ENCODE measurements at places on chromosomes 2 and 18.
A peak's percentile ranks its signal among the peaks of the same experiment; 100 is the strongest.

DNA sequence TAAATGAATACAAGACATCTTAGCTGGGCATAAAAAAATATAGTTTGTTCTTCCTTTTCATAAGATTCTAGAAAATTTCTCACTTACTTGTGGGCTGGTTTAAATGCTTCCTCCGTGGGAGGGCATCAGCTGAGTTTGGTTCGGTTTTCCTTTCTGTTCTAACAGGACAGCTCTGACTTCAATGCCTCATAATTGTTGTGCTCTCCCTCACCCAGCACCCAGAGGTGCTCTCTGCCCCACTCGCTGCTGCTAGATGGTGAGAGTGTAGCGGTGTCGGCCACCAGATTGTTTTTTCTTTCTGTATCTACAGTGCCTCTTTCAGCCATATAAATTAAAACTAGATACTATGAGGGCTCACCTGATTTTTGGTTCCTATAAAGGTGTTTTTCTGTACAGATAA is 407.2 kb upstream of the CDH7 start:
- DNase-seq, result no peak

DNA sequence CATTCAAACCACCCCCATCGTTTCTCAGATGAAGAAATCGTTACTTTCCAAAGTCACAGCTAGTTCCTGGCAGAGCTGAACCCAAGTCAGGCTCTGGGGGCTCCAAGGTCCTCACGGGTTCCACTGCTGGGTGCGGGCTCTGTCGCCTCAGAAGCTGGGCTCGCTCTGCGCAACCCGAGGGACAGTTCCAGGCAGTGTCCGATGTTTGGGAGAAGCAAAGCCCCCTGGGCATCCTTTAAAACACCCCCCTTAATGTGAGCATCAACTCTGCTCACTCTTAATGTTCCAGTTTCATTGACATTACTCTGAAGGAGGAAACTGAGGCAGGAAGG is 796 bp downstream of the AOX1 start:
- DNase-seq, result no peak

DNA sequence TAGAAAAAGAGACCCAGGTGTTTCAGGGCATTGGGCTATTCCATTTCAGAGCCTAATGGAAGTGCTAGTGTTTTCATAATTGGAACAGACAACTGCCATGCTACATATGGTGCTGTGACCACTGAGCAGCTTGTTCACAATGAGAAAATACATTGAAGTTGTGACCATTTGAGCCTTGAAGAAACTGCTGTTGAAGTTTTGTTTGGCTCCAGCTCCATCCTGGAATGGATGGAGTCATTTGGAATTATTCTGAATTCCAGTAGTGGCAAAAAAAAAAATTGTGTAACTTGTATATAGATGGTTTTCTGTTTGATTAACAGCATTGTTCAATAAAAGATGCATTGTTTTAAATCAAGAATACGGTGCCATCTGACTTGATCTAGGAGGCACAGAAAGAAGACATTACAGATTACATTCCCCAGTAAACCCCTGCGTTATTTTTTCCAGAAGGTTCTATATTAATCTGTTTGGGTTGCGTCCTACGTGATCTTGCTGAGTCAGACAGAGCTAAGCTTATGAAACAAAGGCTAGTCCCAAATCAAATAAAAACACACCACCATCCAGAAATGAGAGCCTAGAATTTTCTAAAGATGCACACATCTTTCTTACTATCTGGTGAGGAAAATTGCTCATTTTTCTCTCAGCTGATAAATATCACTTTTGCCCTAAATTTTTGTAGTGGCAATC is 19.2 kb downstream of the FMNL2 start:
- DNase-seq, result no peak

- DNase-seq, result peak; percentile 67
Measured at GRCh38 chr2:150526006-150526405, 38.5 kb upstream of the RND3 start.

DNA sequence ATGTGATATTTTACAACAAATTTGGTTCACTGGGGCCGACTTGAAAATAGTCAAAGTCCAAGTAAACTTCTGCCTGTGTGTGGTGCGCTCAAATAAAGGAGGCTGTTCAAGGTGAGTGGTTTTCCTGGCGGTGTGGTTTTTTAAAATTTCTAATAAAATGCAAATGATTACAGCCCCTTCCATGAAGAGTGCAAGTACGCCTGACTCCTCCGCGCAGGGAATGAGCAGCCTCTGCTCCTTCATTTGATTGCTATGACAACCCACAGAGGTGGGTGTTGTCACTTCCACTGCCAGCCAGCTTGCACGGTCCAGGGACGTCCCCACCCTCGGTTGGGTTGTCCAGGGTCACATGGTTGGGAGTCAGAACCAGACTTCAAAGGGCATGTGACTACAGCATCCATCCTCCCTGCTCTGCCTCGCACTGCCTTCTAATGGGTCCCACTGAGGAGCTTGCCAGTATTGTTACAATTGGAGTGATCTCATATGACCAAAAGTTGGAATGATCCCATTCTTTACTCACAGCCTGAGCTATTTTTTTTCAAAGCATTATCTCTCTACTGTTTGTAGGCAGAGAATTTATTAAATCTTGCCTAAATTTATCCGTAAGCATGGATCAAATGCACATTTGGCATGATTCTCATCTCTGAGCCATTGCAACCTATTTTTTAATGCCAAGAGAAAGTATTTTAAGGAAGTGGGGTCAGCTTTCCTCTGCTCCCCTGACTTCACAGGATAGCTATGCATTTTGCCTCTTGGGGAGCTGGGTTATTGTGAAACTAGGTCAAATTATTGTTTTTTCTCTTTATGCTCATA is 121.3 kb downstream of the AGAP1 start:
- no peak for DNase-seq

DNA sequence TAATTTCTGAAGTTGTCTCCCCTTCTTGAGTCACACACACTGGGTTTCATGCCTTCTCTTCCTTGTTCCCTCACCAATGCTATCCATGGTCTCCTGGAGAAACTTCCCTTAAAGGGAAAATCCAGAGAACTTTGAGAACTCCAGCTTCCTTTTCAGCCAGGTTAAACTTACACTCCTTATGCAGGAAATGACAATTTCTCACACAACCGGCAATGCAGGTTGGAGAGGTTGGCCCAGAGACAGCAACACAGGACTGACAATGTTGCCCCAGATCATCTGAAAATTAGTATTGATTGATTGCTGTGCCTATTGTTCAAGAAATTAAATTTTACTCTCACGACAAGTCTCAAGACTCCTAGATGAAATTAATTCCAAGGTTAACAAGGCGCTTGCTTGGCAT is 292.2 kb downstream of the NYAP2 start:
- no peak for DNase-seq

GRCh38 chr2:102604769-102605168 is 14.6 kb upstream of the SLC9A2 start:
- no peak for DNase-seq

DNA sequence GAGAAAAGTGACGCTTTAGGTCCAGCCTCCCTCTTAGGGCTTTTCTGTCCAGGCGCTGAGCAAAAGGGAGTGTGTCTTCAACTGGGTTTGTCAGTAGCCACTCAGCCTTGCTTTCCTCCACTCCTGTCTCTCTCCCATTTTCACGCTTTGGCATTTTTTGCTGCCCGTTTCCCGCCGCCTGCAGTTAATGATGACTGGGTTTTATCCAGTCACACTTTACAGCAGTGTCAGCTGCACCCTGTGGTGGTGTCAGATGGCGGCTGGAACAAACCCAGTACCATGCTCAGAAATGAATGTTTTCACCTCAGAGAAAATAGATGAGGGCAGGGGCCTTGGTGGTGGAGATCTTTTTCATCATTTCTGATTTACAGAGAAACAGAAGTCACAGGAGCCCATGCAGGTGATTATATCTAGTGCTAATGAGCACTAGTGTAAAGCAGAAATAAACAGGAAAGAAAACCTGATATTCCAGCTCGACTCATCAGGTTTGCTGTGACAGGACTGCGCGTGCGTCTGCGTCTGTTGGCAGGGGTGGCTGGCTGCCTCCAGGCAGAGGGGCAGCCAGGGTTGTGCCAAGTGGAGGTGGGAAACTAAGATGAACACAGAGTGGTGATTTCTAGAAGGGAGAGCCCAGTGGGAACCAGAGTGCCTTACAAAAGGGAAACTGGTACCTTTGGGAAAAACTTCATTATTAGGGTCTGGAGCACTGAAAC is 139.9 kb downstream of the TANC1 start:
- DNase-seq, result no peak

GRCh38 chr2:406231-406630 is 118.3 kb upstream of the ALKAL2 start:
- no peak for DNase-seq

DNA sequence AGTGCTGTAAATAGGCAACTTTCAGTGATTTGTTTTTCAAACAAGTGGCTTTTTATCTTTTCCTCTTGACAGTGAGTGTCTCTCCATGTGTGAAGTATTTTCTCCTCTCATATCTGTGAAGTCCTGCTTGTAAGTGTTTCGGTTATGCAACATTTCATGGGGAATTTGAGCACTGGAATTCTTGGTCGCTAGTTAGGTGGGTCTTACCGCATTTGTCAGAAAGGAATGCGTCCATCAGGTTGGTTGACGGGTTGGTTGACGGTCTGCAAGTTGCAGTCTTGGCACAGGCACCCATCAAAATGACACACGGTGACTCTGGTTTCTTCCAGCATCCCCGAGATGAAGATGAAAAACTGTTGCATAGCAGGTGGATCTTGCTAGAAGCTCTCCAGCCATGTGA is 109.8 kb downstream of the AGAP1 start:
- no peak for DNase-seq

DNA sequence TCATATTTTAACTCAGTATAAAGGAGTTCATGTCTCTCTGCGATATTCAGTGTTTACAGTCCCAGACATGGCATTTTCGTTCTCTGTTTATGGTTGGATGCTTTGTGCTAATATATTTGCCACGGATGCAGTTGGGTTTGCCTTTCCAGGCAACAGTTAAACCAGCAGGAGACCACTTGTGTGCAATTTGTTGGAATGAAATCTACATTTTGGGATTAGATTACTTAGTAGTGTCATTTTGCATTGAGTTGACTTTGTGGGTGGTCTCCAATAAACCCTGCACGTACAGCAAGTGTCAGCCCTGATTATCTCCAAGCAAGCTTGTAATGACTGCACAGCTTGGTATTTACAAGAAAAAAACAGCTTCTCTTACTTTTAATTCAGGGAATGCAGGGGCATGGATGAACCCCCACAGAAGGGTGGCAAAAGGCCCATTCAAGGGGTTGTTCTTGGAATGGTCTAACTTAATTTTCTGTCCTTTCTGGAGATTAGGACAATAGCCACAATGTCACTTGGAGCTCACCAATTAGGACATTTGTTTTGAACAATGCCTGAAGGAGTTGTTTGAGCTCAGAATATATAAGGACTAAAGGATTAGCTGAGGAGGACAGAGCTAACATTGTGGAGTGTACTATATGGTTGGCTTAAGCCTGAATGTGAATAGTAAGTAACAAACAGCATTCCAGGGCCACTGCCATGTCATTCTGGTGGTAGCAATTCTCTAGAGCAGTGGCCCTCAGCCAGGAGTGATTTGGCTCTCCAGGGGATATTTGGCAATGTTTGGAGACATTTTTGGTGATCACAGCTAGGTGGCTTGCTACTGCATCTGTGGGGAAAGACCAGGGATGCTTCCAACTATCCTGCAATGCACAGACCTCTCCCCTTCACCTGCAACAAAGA is 121.5 kb downstream of the SLC4A3 start:
- DNase-seq, result no peak

- DNase-seq, result no peak
Measured at GRCh38 chr18:75405351-75405750, 22.2 kb downstream of the SMIM21 start.

GRCh38 chr2:227347117-227347516 is 22.1 kb downstream of the MFF start:
- DNase-seq, result no peak

- DNase-seq, result no peak
Measured at GRCh38 chr18:9775178-9775577, 67.1 kb downstream of the RAB31 start.

GRCh38 chr2:134152045-134153010 is 101.5 kb upstream of the MGAT5 start:
- no peak for DNase-seq

DNA sequence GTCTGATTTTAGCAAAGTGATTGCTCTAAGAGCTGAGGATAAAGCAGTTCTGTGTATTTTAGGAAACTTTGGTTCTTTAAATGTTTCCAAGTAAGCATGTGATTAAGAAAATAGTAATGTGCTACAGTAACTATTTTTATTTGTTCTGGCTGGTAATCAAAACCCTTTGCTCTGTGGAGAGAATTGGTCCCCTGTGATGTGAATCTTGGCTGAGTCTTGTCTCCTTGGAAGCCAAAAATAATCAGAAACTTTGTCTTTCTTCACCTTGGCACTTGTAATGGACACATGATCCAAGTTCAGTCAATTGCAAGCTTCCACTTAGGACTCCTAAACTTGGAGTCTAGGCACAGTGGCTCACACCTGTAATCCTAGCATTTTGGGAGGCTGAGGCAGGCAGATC is 422.7 kb upstream of the CDH20 start:
- no peak for DNase-seq

- DNase-seq, result no peak
Measured at GRCh38 chr2:122999258-122999657, 1025.8 kb upstream of the CNTNAP5 start.

DNA sequence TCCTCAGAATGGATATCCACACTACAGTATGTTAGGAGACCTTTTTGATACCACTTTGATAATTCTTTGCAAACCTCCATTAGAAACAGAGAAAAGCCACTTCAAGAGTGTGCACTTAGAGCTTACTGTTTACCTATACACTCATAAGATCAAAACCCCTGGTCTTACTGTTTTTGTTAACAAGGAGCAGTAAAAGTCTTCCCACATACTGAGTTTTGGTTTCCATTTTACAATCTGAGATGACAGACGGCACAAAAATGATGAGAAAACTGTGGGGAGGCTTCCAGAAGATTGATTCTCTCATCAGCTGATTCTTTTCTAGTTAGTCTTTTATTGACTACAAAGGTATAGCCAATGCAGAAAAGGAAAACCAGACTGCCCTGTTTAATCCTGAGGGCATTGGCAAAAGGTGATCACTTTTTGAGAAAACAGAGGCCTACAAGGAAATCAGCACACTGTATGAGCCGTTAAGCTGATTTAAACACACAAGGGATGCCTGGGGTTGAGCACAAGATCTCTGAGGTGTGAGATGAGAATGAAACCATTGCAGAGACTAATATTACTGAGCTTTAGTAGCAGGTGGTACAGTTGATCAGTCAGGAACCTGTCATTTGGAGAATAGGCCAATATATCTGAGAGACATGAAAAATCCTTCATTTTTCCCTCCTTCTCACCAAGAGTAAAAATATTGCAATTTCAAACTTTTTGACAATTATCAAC is 368.6 kb downstream of the GRB14 start:
- DNase-seq, result no peak

GRCh38 chr2:192585418-192585817 is 390.7 kb upstream of the TMEFF2 start:
- no peak for DNase-seq

GRCh38 chr18:59810735-59811520 is 88.9 kb upstream of the PMAIP1 start:
- DNase-seq, result no peak

GRCh38 chr2:162127422-162127821 is 24.6 kb downstream of the GCG start:
- DNase-seq, result peak; percentile 9

- no peak for DNase-seq
Measured at GRCh38 chr18:58977801-58978200, 113.1 kb downstream of the ZNF532 start.

- DNase-seq, result no peak
Measured at GRCh38 chr2:134110532-134110931, 143.3 kb upstream of the MGAT5 start.
